ENCODE measurements at places on chromosomes 1 and 21. TPM values are rescaled to one million over a fixed set of nuclear protein-coding genes. Genes with fewer than 3 reads are reported as not detected.

- H3K27ac ChIP-seq = peak overlapping the region; percentile 32
- no peaks in the 10 kb centered on the region for H3K36me3 ChIP-seq
- H3K4me3 ChIP-seq = peak overlapping the region; percentile 59
- H3K4me1 ChIP-seq = peaks cover 3% of the 10 kb centered on the region
Observed at GRCh38 chr1:66752671-66753371, 562 bp downstream of the DYNLT5 start.

DNA sequence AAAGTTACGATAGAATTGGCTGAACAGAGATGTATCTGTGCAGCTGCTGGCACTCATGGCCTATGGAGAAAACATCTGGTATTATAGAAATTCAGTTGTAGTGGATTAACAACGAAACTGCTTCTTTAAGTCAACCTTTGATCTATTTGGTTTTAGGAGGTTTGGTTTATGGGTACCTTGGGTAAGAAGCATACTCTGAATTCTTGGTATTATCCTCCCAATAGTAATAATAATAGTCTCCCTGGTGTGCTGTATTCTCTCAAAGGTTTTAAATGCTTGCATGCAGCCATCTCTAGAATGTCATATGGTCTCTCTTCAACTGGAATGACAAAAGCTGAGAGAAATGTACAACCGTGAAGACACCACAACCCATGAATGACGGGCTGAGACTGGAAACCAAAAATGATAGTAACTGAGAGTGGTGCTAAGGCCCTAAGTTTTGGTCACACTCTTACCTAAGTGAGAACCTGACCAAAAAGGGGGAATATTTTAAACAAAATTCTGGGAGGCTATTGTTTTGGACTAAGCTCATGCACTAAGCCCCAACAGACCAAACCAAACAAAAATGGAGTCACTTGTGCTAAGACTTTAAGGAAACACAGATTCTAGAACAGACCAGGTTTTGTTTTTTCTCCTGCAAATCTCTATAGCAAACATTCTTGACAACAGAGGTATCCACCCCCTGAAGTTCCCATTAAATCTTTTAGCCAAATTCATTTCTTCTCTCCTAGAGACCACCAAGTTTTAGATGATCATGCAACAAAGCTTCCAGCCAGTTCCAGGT lies 17.6 kb upstream of the TMEM61 start:
- DNase-seq = no peak
- peaks cover 5% of the 10 kb centered on the region for H3K4me1 ChIP-seq
- H3K36me3 ChIP-seq = no peaks in the 10 kb centered on the region
- no peaks in the 10 kb centered on the region for H3K27me3 ChIP-seq

MYOG gene
- 336 TPM for total RNA-seq

KRTAP11-1 gene
- total RNA-seq = not detected

DENND2C gene
- total RNA-seq = 13.3 TPM

DNA sequence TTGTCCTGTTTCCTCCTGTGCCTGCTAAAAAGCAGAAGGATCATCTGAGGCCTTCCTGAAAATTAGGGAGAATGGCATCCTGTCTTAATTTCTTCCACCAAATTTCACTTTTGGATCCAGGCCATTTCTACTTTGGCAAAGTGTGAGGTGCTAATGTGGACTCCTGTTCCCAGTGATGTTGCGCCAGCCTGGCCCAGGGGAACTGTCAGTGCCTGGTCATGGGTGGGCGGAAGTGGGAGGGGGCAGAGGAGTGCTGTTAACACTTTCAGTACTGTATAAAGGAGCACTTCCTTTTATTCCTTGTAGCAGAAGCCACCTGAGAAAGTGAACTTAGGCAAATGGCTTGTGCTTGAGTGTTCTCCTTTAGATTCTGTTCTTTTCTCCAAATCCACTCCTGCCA lies 19.9 kb downstream of the ELAPOR1 start:
- DNase-seq = peak; percentile 25
- no peak overlapping the region for H3K4me3 ChIP-seq
- no peaks in the 10 kb centered on the region for H3K27me3 ChIP-seq

- no peaks in the 10 kb centered on the region for H3K27me3 ChIP-seq
- no peaks in the 10 kb centered on the region for H3K36me3 ChIP-seq
- H3K4me1 ChIP-seq = peaks cover 4% of the 10 kb centered on the region
- DNase-seq = no peak
- peak overlapping the region; percentile 11 for H3K27ac ChIP-seq
Observed at GRCh38 chr1:207883104-207883651, 27.7 kb downstream of the CD34 start.

DNA sequence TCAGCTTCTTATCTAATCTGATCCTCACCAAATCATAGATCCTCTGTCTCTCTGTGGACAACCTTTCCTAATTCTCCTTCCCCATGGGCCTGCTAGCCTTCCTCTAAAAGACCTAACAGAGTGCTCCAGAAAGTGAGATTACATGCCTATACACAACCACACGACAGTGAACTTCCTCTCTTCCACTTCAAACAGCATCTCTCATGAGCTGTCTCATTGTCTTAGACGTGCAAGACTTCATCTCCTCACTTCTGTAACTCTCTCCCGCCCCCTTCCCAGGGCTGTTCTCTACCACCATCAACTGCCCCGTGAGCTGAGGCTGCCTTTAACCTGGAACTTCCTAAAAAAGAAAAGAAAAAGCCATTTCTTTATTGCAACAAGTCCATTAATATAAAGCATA lies 14.1 kb upstream of the A3GALT2 start:
- H3K27me3 ChIP-seq = no peaks in the 10 kb centered on the region
- H3K36me3 ChIP-seq = peaks cover 8% of the 10 kb centered on the region
- H3K4me1 ChIP-seq = peaks cover 88% of the 10 kb centered on the region
- no peak for DNase-seq
- H3K4me3 ChIP-seq = peak overlapping the region; percentile 49

KCNA3 gene
- total RNA-seq = 0.08 TPM

C1orf116 gene
- total RNA-seq = 0.24 TPM

BCL2L15 gene
- 0.44 TPM for total RNA-seq

EDARADD gene
- 0.25 TPM for total RNA-seq

- peaks cover 9% of the 10 kb centered on the region for H3K36me3 ChIP-seq
- no peak overlapping the region for H3K27ac ChIP-seq
- H3K4me1 ChIP-seq = no peaks in the 10 kb centered on the region
- DNase-seq = no peak
Observed at GRCh38 chr1:161335796-161336195, 21.6 kb downstream of the SDHC start.

RASSF5 gene
- 1.5 TPM for total RNA-seq

HSD17B7 gene
- total RNA-seq = 1.6 TPM

GRCh38 chr1:192059407-192059806 lies 98.9 kb upstream of the RGS18 start:
- DNase-seq = no peak
- H3K27ac ChIP-seq = no peak overlapping the region
- no peak overlapping the region for H3K4me3 ChIP-seq
- H3K4me1 ChIP-seq = no peaks in the 10 kb centered on the region
- H3K27me3 ChIP-seq = no peaks in the 10 kb centered on the region

OR2L5 gene
- not detected for total RNA-seq

DNA sequence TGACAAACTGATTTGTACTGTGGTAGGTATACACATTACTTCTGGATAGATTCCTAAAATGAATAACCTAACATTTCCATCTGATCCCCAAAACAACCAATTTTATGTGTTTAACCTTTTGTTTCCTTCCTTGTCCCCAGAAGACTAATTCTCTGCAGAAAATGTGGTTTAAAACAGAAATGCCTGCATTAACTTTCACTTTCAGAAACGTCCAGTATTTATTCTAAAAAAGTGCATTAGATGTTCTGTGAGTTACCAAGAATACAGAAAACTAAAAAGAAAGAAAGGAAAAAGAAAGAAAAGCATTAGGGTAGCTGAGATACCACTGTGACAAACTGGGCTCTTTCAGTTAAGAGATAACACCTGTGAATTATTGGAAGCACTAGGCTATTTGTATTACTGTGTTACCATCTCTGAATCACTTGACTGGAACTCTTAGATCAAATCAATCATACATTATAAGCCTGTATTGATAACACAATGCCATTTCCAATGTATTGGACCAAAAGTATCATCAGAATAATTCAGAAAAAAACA lies 177.7 kb downstream of the NCAM2 start:
- H3K27me3 ChIP-seq = no peaks in the 10 kb centered on the region
- H3K4me3 ChIP-seq = no peak overlapping the region
- DNase-seq = no peak
- no peak overlapping the region for H3K27ac ChIP-seq
- H3K4me1 ChIP-seq = no peaks in the 10 kb centered on the region

RGS13 gene
- total RNA-seq = not detected

DNA sequence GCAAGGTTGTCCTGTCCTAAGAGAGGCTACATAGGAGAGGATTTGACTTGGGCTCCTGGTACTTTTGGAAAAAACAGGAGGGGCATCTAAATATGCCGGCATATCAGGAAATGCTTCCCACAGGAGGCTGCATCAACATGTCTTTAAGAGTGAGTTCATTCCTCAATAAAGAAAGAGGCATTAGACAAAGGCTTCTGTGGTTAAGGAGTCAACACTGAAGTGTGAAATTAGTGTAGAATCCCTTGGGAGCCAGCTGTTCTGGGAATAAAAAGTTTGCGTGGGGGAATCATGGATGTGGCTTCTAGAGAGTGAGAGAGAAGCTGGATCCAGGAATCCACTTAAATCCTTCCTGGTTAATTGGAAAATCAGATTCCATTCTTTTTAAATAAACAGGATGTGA lies 69.5 kb downstream of the DNM3 start:
- no peaks in the 10 kb centered on the region for H3K36me3 ChIP-seq
- H3K4me1 ChIP-seq = no peaks in the 10 kb centered on the region
- H3K4me3 ChIP-seq = no peak overlapping the region
- peaks cover 4% of the 10 kb centered on the region for H3K27me3 ChIP-seq

DNA sequence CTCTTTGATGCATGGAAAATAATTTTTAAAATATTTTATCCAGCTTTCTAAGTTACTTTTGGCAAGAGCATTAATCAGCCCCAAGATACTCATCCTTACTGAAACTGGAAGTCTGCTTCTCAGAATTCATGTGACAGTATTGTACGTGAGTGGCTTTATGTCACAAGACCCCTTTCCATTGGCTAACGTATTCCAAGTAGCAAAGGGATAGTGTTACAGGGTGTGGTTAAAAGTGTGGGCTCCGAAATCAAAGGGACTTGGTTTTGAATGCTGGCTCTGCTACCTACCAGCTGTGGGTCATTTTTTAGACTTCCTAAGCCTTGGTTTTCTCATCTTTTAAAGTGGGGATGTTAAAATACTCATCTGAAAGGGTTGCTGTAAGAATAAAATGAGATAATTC lies 91.7 kb downstream of the RHOU start:
- DNase-seq = no peak
- no peak overlapping the region for H3K4me3 ChIP-seq
- H3K36me3 ChIP-seq = no peaks in the 10 kb centered on the region
- no peaks in the 10 kb centered on the region for H3K27me3 ChIP-seq
- peaks cover 7% of the 10 kb centered on the region for H3K4me1 ChIP-seq
- H3K27ac ChIP-seq = no peak overlapping the region

DNA sequence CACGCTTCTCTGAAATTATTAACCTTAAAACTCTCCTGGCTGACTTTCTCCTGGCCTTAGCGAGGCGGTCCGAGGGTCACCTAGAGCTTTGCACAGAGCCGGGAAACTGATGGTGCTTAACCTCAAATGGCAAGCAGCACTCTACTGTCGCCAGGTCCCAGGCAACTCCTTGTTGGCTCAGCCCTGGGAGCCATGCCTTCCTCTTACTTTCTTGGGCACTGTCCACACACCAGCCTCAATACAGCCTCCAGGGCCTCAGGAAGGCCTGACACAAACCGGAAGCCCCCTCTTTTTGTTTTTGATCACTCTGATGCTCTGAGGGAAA lies 3.8 kb downstream of the TRABD2B start:
- H3K27ac ChIP-seq = no peak overlapping the region
- no peak for DNase-seq
- H3K4me3 ChIP-seq = no peak overlapping the region
- peaks cover 2% of the 10 kb centered on the region for H3K4me1 ChIP-seq
- H3K36me3 ChIP-seq = no peaks in the 10 kb centered on the region

SLC19A2 gene
- 31.6 TPM for total RNA-seq

GRCh38 chr1:67840449-67840848 lies 7.2 kb upstream of the GNG12 start:
- H3K27ac ChIP-seq = no peak overlapping the region
- no peak for DNase-seq
- no peak overlapping the region for H3K4me3 ChIP-seq

- no peaks in the 10 kb centered on the region for H3K4me1 ChIP-seq
- DNase-seq = no peak
- no peak overlapping the region for H3K27ac ChIP-seq
- no peak overlapping the region for H3K4me3 ChIP-seq
Observed at GRCh38 chr1:241849345-241849695, 1.3 kb downstream of the EXO1 start.

FTCD gene
- total RNA-seq = 2.0 TPM

- no peak for DNase-seq
- H3K36me3 ChIP-seq = no peaks in the 10 kb centered on the region
- no peaks in the 10 kb centered on the region for H3K4me1 ChIP-seq
- no peaks in the 10 kb centered on the region for H3K27me3 ChIP-seq
- no peak overlapping the region for H3K27ac ChIP-seq
Observed at GRCh38 chr1:87144316-87144895, 184.3 kb upstream of the LMO4 start.

GRCh38 chr1:2145946-2146835 lies 48.4 kb downstream of the FAAP20 start:
- H3K4me1 ChIP-seq = no peaks in the 10 kb centered on the region
- H3K27ac ChIP-seq = no peak overlapping the region
- no peaks in the 10 kb centered on the region for H3K36me3 ChIP-seq
- no peak overlapping the region for H3K4me3 ChIP-seq
- no peak for DNase-seq
- no peaks in the 10 kb centered on the region for H3K27me3 ChIP-seq

RHD gene
- total RNA-seq = not detected

GRCh38 chr1:13228343-13228781 lies 2.4 kb upstream of the PRAMEF18 start:
- no peaks in the 10 kb centered on the region for H3K36me3 ChIP-seq
- no peaks in the 10 kb centered on the region for H3K4me1 ChIP-seq
- H3K4me3 ChIP-seq = no peak overlapping the region
- H3K27me3 ChIP-seq = peaks cover 6% of the 10 kb centered on the region
- H3K27ac ChIP-seq = no peak overlapping the region

DNA sequence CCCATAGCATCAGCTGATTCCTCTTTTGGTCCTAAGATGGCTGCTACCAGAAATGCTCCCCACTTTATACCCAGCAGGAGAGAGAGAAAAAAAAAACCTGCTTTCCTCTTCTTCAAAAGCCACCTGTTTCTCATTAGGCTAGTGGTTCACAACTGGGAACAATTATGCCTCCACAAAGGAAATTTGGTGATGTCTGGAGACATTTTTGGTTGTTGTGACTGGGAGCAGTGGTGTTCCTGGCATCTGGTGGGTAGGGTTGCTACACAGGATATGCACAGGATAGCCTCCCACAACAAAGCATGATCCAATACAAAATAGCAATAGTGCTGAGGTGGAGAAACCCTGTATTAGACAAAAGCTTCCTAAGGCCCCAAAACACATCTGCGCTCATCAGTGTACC lies 38.5 kb upstream of the SGIP1 start:
- H3K27me3 ChIP-seq = no peaks in the 10 kb centered on the region
- H3K36me3 ChIP-seq = no peaks in the 10 kb centered on the region
- DNase-seq = no peak
- H3K4me1 ChIP-seq = no peaks in the 10 kb centered on the region
- no peak overlapping the region for H3K27ac ChIP-seq

FCER1A gene
- total RNA-seq = not detected

SPAG17 gene
- not detected for total RNA-seq

FOXJ3 gene
- 48.0 TPM for total RNA-seq

ETV3L gene
- total RNA-seq = not detected

Measured in psoas muscle (tissue), 8 donors.